ENCODE measurements at places on chromosomes 11 and 22.

DNA sequence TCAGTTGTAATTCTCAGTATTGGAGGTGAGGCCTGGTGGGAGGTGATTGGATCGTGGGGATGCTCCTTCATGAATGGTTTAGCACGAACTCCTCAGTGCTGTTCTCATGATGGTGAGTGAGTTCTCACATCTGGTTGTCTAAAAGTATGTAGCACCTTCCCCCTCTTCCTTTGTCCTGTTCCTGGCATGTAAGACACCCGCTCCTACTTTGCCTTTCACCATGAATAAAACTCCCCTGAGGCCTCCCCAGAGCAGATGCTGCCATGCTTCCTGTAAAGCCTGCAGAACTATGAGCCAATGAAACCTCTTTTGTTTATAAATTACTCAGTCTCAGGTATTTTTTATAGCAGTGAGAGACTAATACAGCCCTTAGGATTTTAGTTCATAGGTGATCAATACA is 191.5 kb downstream of the MAML2 start:
- DNase-seq, result no peak

- DNase-seq, result no peak
Observed at GRCh38 chr11:78363024-78363619, 54.5 kb downstream of the GAB2 start.

- DNase-seq, result no peak
Observed at GRCh38 chr22:20965104-20965887, 1.8 kb upstream of the AIFM3 start.

DNA sequence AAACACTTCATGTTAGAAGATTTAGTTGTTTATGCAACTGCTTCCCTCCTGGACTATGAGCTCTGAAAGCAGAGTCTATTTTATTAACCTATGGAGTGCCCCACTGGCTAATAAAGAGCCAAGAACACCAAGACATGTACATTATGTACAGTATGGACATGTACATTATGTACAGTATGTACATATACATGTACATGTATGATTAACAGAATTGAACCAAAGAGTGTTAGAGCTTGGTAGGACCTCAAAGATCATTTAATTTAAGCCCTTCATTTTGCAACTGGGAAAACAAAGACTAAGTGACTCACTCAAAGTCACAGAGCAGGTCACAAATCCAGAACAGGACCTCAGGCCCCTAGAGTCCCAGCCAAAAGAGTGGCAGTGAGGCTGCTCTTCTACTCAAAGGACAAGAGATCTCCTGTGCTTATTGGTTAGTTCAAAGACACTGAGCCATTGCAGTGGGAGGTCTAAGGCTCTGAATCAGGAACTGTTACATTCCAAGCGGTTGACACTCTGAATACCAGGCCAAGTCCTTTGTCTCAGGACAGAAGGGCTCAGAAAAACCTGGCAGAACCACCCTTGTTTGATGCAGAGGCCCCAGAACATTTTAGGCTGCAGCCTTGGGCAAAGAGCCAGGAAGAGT is 103.8 kb downstream of the FAM168A start:
- peak; percentile 52 for DNase-seq

DNA sequence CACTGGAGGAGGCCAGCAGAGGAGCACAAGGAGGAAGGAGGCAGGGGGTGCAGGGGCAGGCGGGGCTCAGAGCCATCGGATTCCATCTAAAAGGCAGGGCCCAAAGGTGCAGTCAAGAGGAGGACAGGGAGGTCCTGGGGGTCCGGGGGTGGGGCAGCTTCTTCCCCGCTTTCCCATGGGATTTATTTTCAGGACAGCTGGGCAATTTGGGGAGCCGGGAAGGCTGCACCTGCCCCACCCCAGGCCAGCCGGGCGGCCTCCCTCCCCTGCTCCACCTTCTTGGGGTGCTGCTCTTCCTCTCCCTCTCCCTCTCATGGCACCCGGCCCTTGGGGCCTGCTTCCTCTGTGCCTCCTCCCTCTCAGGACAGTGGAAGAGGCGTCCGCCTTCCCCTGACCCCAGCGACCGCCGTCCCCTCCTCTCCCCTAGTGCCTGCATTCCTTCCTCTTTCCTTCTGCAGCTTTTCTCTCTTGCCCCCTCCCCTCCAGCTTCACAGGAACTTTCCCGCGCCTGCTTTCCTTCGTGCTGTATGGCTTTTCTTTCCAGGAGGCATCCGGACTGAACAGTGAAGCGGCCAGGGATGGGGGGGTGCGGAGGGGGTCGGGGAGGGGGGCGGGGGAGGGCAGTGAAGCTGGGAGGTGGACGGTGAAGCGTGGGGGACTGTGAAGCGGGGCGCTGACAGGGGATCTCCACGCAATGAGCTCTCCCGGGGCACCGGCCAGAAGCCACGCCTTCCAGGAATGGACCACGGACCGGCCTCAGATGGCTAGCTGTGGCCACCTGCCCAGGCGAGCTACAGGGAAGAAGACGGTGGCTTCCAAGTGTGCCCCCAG is 26.9 kb downstream of the APOBEC3H start:
- no peak for DNase-seq

DNA sequence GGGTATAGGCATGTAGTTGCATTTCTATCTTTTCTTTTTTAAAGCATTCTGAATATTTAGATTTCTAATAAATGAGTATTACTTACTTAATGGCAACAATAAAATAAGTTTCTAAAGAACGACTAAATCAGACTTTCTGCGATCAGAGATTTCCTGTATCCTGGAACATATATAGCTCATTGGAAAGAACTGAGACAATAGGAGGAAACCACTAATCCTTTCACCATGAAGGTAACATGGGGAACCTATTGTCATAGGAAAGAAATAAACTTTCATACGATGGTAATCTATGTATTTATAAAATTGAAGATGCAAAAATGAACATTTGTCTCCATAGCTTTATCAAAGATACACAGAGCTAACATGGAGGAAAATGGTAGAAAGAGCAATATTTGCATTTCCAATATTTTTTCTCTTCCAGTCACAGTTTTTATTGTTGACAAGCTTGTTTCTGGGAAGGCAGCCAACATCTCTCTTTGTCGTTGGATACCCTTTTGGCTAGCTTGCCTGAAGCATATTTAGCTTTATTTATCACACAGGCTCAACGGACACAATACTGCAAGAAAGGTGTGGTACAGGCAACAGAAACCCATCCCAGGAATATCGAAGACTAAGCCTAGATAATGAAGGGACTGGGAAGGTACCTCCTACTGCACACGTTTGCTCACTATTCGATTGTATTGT is 293.3 kb upstream of the MPPED2 start:
- no peak for DNase-seq

GRCh38 chr11:44577231-44577830 is 11.9 kb downstream of the CD82 start:
- no peak for DNase-seq

GRCh38 chr22:45246060-45246985 is 5.6 kb upstream of the KIAA0930 start:
- no peak for DNase-seq

DNA sequence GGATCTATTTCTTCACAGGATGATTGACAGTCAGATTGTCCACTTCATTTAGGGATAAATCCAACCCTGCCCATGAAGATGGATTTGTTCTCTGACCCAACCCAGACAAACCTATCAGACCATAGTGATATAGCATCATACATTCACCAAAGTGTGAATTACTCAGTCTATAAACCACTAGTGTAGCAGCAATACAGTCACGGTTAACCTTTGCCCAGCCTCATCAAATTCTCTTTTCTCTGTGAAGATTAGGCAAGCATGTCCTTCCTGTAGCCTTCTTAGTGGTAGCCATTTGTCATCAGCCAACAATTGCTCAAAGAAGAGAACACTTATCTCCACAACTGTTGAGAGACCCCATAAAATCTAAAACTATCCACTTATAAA is 14.4 kb upstream of the BIRC2 start:
- no peak for DNase-seq

DNA sequence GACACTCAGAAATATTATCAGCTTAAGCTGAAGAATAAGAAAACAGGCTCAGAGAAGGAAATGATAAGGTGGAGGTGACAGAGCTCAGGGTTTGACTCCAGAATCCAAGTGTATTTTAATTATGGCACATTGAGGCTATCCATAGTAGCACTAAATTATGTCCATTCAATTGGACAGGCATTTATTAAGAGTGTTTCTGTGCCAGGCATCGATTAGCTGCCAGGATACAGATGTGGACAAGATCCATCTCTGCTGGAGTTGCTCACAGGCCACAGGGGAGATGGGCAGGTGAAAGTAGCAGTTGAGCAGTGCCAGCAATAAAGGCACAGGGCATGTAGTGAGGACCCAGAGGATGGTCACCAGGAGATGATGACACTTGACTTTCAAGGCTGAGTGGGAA is 592.5 kb downstream of the INSC start:
- no peak for DNase-seq

DNA sequence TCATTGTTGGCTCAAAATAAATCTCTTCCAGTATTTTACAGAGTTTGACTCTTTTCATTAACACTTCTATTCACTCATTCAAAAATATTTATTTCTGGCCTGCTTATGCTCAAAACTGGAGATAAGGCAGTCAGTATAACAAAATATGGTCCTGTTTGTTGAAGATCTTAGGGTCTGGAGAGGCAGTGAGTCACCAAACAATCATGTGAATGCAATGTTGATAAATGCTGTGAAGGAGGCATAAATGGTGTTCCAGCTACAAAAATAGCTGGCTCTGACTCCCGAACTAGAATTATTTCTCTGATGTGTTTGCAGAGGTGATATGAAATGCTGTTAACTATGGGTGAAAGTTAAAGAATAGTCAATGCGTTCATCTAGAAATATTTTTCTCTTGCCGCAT is 390.6 kb downstream of the AASDHPPT start:
- DNase-seq, result no peak

DNA sequence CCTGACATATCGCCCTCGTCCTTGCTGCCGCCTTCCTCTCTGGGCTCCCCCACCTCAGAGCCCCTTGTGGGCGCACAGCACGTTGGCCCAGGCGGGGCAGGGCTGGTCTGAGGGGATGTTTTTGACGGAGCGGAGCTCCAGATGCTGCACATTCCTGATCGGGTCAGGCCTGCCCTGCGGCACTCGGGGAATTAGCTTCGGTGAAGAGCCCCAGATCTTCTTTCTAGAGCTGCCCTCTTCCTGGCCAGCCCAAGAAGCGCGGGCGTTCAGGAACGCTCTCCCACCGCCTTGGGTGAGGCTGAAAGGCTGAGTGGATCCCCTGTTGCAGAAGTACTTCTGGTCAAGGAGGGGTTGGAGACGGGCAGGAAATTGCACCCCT is 12.1 kb downstream of the YPEL4 start:
- DNase-seq, result no peak

- DNase-seq, result no peak
Observed at GRCh38 chr11:118310271-118310670, 5.7 kb downstream of the CD3E start.

DNA sequence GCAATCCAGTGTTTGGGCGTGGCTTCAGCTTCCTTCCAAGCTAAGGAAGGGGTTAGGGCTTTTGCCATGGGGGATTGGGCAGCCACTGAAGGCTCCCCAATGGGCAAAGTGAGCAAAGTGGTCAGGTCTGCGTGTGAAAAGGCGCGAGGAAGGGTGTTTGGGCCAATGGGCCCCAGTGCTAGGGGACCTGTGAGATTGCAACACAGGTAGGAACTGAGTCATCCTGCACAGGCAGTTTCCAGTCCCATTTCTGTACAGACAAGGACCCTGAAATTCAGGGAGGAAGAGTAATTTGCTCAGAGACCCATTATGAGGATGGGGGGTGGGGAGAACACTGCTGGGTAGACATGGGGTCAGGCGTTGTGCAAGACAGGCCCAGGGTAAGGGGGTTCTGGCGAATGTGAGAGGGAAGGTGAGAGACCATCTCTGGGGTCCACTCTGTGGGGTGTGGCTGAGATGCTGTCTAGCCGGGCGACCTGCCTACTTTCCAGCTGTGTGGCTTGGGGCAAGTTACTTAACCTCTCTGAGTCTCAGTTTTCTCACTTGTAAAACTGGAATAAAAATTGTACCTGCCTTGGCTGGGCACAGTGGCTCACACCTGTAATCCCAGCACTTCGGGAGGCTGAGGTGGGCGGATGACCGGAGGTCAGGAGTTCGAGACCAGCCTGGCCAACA is 7.3 kb downstream of the CCDC88B start:
- DNase-seq, result no peak

- DNase-seq, result no peak
Observed at GRCh38 chr11:79088967-79089366, 351.9 kb downstream of the TENM4 start.

DNA sequence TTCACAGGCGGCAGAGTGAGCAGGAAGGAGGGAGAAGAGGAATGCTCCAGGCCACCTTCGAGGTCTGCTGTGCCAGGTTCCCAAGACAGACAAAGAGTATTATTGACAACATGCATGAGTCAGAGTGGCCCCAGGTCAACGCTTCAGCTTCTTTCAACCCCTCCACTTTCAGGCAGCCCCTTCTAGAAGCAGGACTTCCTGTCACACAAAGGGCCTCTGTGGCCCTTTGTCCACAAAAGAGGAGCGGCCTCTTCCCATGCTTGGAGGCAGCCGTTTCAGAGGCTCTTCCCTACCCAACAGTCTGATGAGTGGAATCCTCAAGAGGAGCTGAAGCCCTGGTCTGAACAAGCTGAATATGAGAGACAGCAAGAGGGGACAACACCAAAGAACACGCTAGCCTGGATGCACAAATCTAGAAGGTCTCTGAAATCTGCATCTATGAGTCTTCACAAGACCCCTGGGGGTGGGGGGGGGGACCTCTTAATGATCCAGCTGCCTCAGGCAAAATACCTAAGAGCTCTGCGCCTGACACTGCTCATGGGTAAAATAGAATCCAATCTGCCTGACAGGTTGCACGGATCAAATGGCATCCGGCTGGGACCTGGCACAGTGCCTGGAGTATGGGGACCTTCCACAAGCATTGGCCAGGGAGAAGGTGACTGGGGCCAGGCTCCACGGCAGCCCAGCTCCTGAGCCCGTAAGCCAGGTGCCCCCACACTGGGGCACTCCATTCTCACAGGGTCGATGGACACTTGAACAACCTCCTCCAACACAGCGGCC is 67.5 kb downstream of the PACSIN2 start:
- DNase-seq, result no peak

GRCh38 chr11:30406978-30407762 is 84.3 kb downstream of the ARL14EP start:
- no peak for DNase-seq

- peak; percentile 75 for DNase-seq
Observed at GRCh38 chr11:19187833-19188258, 13.9 kb downstream of the CSRP3 start.

DNA sequence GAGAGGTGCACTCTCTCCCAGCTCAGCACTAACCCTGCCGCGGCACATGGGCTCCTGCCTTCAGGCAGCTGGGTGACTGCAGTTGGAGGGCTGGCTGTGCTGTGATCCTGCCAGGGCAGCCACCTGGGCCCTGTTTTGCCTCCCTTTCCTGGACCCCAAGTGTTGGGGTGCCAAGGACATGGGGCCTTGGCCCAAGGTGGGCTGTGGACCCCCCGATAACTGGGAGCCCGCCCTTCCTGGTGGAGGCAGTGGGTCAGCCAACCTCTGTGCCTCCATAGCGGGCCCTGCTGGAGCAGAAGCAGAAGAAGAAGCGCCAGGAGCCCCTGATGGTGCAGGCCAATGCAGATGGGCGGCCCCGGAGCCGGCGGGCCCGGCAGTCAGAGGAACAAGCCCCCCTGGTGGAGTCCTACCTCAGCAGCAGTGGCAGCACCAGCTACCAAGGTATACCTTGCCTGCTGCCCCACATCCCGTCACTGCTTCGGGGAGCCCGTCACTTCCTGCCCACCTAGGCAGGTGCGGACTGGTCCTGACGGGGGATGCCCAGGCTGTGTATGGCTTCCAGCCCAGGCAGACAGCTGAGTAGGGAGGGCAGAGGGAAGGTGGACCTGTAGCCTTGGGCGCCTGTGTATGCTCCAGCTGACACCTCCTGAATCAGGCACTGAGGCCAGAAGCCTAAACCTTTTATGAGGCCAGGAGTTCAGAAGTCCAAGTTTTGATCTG is 8.9 kb downstream of the TUB start:
- DNase-seq, result no peak

Data from midbrain (tissue), 1 donor.